ENCODE measurements at places on chromosomes 13 and 19.
A peak's percentile ranks its signal among the peaks of the same experiment; 100 is the strongest.

DNA sequence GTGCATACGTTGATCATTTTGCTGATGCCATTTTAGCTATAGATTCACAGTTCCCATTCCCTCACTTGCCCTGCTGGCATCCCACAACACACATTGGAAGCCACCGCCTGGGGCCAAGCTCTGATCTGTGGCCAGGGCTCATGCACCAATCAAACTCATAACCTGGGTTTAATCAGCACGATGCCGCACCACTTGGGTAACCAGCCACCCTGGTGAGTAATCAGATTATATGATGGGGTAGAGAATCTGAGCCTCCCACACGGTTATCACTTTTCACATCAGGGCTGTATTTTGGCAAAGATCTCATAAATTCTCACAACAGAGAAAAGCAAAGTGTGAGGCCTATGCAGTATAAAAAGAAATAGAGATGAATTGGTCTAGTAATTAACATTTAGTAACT is 66.0 kb upstream of the TNFRSF19 start:
- peak; percentile 63 for DNase-seq

- no peak for DNase-seq
These were observed 335.7 kb downstream of the RFC3 start for GRCh38 chr13:34153428-34154180.

- DNase-seq, result peak; percentile 73
These were observed 22.2 kb downstream of the SIGLEC5 start for GRCh38 chr19:51607920-51608562.

- DNase-seq, result peak; percentile 46
These were observed 1.4 kb downstream of the GPX4 start for GRCh38 chr19:1105008-1105872.

- peak; percentile 64 for DNase-seq
These were observed 13.7 kb upstream of the FARP1 start for GRCh38 chr13:98129059-98129746.

- DNase-seq, result no peak
These were observed 81.1 kb downstream of the TNFSF13B start for GRCh38 chr13:108350579-108350978.

- DNase-seq, result no peak
These were observed 20.6 kb upstream of the PCDH8 start for GRCh38 chr13:52869050-52869449.
